A549 treated with RU486 at 1 μM for 4 hours (cell line): ENCODE measurements at places on chromosomes 4 and X. TPM values are rescaled to one million over a fixed set of nuclear protein-coding genes. Genes with fewer than 3 reads are reported as not detected.

PRR27 gene
- total RNA-seq, result not detected in 5 replicates

UGT2B15 gene
- total RNA-seq, result 0.09 to 0.13 TPM in 2 of 5 replicates, not detected in the others

ZNF674 gene
- 1.9 to 4.2 TPM (median 2.8 TPM) in 5 replicates for total RNA-seq

RGN gene
- total RNA-seq, result not detected in 5 replicates

PFKFB1 gene
- total RNA-seq, result 0.10 TPM in 1 of 5 replicates, not detected in the others

SLC10A4 gene
- 5.2 to 9.2 TPM (median 8.0 TPM) in 5 replicates for total RNA-seq

CNKSR2 gene
- 2.4 to 3.1 TPM (median 2.6 TPM) in 5 replicates for total RNA-seq

PRRG1 gene
- 4.5 to 8.9 TPM (median 7.3 TPM) in 5 replicates for total RNA-seq

CPEB2 gene
- total RNA-seq, result 7.1 to 12.0 TPM (median 11.5 TPM) in 5 replicates

GPR101 gene
- not detected in 5 replicates for total RNA-seq

C4orf33 gene
- 3.6 to 7.9 TPM (median 4.6 TPM) in 5 replicates for total RNA-seq

EPHA5 gene
- total RNA-seq, result 0.19 to 0.62 TPM (median 0.45 TPM) in 5 replicates

WFS1 gene
- total RNA-seq, result 12.5 to 18.5 TPM (median 16.3 TPM) in 5 replicates

PRDM8 gene
- total RNA-seq, result 0.23 to 0.70 TPM (median 0.54 TPM) in 5 replicates

HTRA3 gene
- 14.4 to 20.0 TPM (median 17.9 TPM) in 5 replicates for total RNA-seq

MAGEA4 gene
- not detected in 5 replicates for total RNA-seq

HSFX1 gene
- 0.14 to 0.40 TPM (median 0.34 TPM) in 5 replicates for total RNA-seq

GCNA gene
- total RNA-seq, result 0.88 to 1.9 TPM (median 1.5 TPM) in 5 replicates

SHROOM2 gene
- total RNA-seq, result 0.27 to 0.35 TPM (median 0.32 TPM) in 5 replicates

BEX3 gene
- total RNA-seq, result 189 to 260 TPM (median 254 TPM) in 5 replicates

HSD17B13 gene
- 0.06 to 0.07 TPM in 2 of 5 replicates, not detected in the others for total RNA-seq

MAGEC1 gene
- total RNA-seq, result 0.02 to 0.09 TPM (median 0.04 TPM) in 3 of 5 replicates, not detected in the others

CLDN34 gene
- not detected in 5 replicates for total RNA-seq

SOX3 gene
- not detected in 5 replicates for total RNA-seq

TMEM31 gene
- total RNA-seq, result not detected in 5 replicates

F8A2 gene
- total RNA-seq, result not detected in 5 replicates

OSTC gene
- total RNA-seq, result 62.5 to 104 TPM (median 93.3 TPM) in 5 replicates

PCYT1B gene
- not detected in 5 replicates for total RNA-seq

IL1RAPL2 gene
- not detected in 5 replicates for total RNA-seq

SLC7A11 gene
- 15.2 to 33.5 TPM (median 32.5 TPM) in 5 replicates for total RNA-seq

CTAG1A gene
- total RNA-seq, result not detected in 5 replicates

CYBB gene
- total RNA-seq, result 0.03 to 0.10 TPM in 2 of 5 replicates, not detected in the others

CACNA1F gene
- total RNA-seq, result not detected in 5 replicates

RASGEF1B gene
- 0.25 TPM in 1 of 5 replicates, not detected in the others for total RNA-seq

NAT8L gene
- 9.3 to 16.2 TPM (median 14.7 TPM) in 5 replicates for total RNA-seq

NFKB1 gene
- 20.8 to 24.3 TPM (median 23.1 TPM) in 5 replicates for total RNA-seq

PABPC1L2B gene
- total RNA-seq, result not detected in 5 replicates

PGAM4 gene
- total RNA-seq, result 0.44 to 0.66 TPM (median 0.53 TPM) in 4 of 5 replicates, not detected in the other

NCAPG gene
- total RNA-seq, result 12.6 to 29.4 TPM (median 26.2 TPM) in 5 replicates

C1QTNF7 gene
- not detected in 5 replicates for total RNA-seq

VCX3B gene
- not detected in 5 replicates for total RNA-seq

UCP1 gene
- not detected in 5 replicates for total RNA-seq

GLOD5 gene
- total RNA-seq, result not detected in 5 replicates

FOXR2 gene
- not detected in 5 replicates for total RNA-seq
